Stimulated activated CD4-positive, alpha-beta T cell treated with anti-CD3 and anti-CD28 coated beads, Interleukin-15, amount 100 ng/mL, for 24 hours (primary cell): ENCODE measurements at places on chromosomes 6 and 20.

- no peak for DNase-seq
These were observed 6.4 kb downstream of the CD109 start for GRCh38 chr6:73702444-73702843.

DNA sequence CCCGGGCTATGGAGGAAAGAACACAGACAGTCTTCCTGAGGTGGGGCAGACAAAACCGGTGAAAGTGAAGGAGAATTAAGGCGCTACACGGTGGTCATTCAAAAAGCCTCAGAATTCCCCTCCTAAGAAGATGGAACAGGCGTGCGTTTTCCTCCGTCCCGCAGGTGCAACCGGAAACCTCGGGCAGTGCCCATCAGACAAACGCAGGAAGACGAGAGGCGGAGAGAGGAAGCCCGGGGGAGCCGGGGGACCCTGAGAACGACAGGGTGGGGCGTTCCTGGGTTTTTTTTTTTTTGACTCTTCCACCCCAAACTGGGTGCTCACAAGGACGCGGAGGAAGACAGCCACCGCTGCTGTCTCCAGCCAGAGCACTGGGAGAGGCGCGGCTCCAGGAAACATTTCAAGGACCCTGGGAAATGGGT lies 25.4 kb downstream of the TTLL2 start:
- peak; percentile 19 for DNase-seq

- DNase-seq = no peak
These were observed 196.3 kb upstream of the UST start for GRCh38 chr6:148550569-148550968.

- peak; percentile 22 for DNase-seq
These were observed 157.0 kb upstream of the CITED2 start for GRCh38 chr6:139531148-139532115.

DNA sequence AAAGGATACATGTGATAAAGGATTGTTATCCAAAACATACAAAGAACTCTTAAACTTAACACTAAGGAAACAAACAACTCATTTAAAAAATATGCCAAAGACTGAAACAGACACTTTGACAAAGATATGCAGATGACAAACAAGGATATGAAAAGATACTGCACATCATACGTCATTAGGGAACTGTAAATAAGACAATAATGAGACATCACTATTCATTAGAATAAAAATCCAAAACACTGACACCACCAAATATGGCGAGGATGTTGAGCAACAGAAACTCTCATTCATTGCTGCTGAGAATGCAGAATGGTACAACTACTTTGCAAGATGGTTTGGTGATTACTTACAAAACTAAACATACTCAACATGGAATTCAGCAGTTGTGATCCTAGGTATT lies 156.5 kb upstream of the FOXA2 start:
- no peak for DNase-seq

GRCh38 chr20:50346374-50347283 lies 156.0 kb downstream of the CEBPB start:
- DNase-seq = peak; percentile 24

DNA sequence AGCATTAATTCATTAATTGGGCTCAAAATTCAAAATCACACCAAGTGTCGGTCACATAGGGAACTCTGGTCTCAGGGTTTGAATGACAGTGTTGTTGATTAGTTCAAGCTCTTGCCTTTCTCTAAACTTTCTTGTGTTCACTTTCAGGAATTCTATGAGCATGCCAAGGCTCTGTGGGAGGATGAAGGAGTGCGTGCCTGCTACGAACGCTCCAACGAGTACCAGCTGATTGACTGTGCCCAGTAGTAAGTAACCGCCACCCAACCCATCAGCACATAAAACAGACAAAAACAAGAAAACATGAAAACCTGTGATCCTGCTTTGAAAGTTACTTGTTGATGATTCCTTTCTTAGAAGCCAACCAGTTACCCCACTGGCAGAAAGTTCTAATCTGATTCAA lies 52.7 kb downstream of the GNAS start:
- DNase-seq = no peak

DNA sequence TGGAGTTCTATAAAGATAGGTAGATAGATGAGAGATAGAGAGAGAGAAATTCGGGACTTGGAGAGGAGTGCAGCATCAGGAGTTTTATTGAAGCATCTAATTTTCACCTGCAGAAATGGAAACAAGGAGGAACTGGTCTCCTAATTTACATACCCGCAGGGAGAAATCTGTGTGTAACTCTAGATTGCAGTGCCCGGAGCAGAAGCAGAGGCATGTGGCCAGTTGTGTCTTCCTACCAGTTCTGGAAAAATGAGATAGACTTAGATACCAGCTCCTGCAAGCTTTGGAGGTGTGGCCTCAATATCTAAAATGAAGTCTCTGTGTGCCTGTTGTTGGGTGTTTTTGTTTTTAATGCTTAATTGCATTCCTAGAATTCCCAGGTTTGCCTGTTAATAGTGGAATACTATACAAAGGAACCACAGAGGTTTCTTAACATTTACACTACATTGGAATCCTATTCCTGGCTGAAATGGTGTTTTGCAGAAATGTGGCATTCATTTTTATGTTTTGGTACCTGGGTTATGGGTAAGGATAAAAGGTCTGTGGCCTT lies 57.4 kb downstream of the DTD1 start:
- DNase-seq = no peak

DNA sequence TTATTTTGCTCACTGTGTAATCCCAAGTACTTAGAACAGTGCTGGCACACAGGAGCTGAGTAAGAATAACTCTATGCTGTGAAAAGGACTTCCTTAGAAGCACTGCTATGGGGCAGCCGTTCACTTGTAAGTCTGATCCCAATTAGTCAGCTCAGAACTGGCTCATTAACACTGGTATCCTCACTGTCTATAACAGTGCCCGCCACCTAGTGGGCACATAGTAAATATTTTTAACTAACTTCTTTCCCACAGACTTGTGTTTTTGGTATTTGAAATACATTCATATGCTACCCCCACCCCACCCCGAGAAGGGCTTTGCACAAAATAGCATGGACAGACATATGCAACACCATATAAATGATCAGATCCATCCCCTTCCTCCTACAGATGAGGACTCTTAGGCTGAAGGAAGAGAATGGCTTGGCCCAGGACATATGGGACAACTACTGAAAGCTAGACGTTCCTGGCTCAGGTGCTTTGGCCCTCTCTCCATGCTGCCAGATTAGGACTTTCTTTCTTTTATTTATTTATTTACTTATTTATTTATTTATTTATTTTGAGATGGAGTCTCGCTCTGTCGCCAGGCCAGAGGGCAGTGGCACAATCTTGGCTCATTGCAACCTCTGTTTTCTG lies 47.1 kb downstream of the DST start:
- DNase-seq = peak; percentile 69

DNA sequence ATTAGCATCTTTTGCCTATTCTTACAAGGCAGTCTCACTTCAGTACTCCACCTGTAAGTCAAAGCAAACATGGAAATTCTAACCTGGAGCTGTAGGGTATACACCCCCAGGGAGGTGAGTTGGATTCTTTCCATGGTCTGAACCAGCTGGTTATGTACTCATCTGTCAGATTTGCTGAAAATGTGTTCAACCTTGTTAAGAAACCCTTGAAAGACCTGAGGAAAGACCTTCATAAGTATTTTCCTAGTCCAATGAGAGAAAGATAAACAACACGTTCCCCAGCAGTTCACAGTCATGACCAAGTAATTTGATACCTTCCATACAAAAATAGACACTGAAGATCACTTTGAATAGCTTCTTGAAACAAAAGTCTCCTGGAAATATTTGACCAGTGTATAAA lies 42.5 kb downstream of the ID4 start:
- no peak for DNase-seq

DNA sequence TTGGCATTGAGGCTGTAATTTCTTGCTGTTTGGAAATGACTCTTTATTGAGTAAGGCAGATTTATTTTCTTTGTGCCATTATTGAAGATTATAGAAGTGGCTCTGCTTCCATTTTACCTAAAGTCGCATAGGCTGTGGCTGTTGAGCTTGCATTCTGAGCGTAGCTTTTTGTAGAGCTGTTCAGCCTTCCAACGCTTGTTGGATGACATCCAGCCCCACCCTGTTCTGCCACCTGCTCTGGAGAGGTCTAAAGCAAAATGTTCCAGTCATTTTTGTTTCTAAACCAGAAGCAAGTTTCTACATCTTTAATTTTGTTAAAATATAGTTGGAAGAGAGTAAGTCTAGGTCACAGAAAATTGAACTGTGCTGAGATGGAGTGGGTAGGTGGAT lies 24.4 kb downstream of the UST start:
- no peak for DNase-seq
